ENCODE measurements at places on chromosomes 4 and X.
A peak's percentile ranks its signal among the peaks of the same experiment; 100 is the strongest.

DNA sequence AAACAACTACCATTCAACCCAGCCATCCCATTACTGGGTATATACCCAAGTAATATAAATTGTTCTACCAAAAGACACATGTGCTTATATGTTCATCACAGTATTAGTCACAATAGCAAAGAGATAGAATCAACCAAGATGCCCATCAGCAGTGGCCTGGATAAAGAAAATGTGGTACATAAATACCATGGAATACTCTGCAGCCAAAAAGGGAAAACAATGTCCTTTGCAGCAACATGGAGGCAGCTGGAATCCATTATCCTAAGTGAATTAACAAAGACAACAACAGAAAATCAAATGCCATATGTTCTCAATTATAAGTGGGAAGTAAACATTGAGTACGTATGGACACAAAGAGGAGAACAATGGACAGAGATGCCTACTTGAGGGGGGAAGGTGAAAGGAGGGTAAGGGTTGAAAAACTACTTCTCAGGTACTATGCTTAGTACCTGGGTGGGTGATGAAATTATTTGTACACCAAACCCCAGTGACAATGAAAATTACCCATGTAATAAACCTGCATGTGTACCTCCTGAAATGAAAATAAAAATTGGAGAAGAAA, 632.1 kb upstream of the AADAT start:
- no peak overlapping the region for H3K27ac ChIP-seq
- H3K36me3 ChIP-seq = no peaks in the 10 kb centered on the region
- H3K27me3 ChIP-seq = no peaks in the 10 kb centered on the region
- no peaks in the 10 kb centered on the region for H3K4me1 ChIP-seq

- H3K4me1 ChIP-seq = no peaks in the 10 kb centered on the region
- H3K4me3 ChIP-seq = no peak overlapping the region
- no peaks in the 10 kb centered on the region for H3K27me3 ChIP-seq
- H3K27ac ChIP-seq = no peak overlapping the region
- DNase-seq = no peak
Measured at GRCh38 chr4:92658318-92658717, 354.6 kb downstream of the GRID2 start.

DNA sequence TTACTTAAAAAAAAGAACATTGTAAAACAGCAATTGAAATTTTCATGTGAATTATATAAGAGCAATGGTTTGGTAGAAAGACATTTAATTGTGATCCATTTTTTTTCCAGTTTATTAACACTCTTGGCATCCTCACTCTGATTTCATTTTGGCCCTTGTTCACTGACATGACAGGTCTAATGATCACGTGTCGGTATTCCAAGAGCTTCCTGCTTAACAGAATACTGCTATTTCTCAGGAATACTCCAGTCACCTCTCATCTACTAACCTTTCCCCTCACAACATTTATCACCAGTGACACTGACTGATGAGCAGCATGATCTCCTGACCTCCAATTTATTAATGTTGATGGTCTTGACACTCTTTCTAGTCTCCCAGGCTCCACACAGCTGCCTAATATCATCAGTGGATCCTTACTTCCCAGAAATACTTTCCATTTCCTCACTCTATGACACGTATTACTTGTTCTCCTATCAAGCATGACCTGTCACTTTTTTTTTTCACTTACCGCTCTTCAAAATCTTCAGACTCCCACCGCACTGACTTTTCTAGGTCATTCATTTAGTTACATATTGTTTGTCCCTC, 847.8 kb upstream of the SLIT2 start:
- no peak overlapping the region for H3K27ac ChIP-seq
- no peak overlapping the region for H3K4me3 ChIP-seq
- DNase-seq = no peak
- no peaks in the 10 kb centered on the region for H3K36me3 ChIP-seq

- no peak for DNase-seq
- H3K4me1 ChIP-seq = peaks cover 8% of the 10 kb centered on the region
- H3K4me3 ChIP-seq = no peak overlapping the region
- H3K36me3 ChIP-seq = no peaks in the 10 kb centered on the region
Measured at GRCh38 chr4:38386005-38386551, 277.9 kb upstream of the KLF3 start.

DNA sequence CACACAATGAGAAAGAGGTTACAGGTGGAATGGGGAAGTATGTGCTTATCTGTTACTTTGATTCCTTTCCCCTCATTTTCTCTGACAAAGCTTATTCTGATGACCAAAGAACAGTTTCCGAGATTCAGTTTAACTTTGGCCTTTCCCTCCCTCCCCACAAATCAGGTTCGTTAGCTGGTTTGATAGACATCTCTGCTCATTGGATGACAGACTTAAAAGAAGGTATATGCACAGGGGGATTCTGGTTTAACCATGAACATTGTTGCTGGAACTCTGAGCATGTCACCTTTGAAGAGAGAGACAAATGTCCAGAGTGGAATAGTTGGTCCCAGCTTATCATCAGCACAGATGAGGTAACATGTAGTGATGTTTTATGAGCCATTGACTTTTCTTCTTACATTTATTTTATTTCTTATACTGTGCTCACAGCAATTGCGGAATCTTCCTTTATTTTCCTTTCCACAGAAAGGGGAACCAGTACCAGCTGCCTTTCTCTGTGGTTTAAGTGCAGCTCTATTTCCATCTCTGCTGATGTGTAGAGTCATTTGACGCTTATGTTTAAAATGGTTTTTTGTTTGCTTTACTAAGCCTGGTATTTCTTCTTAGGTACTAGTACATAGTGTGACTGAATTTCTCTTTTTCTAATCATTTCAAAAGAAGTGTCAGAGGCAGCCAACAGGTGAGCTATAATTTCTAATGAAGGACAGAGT, 125.0 kb downstream of the AKAP4 start:
- no peak overlapping the region for H3K27ac ChIP-seq
- no peaks in the 10 kb centered on the region for H3K36me3 ChIP-seq
- no peaks in the 10 kb centered on the region for H3K4me1 ChIP-seq
- no peaks in the 10 kb centered on the region for H3K27me3 ChIP-seq
- no peak overlapping the region for H3K4me3 ChIP-seq
- no peak for DNase-seq

DNA sequence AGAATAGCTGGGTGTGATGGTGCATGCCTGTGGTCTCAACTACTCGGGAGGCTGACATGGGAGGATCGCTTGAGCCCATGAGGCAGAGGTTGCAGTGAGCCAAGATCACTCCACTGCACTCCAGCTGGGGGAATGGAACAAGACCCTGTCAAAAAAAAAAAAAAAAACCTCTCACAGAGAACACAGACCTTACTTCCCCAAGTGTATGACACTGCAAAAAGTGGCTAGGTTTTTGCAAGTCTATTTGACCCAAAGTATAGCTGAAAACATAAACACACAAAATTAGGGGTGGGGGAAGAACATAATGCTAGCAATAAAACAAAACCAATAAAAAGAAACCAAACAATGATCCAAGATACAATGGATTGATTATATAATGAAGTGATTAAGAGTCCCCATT, 6.7 kb downstream of the LAMP2 start:
- no peak for DNase-seq
- H3K27ac ChIP-seq = no peak overlapping the region
- no peaks in the 10 kb centered on the region for H3K27me3 ChIP-seq

- no peaks in the 10 kb centered on the region for H3K4me1 ChIP-seq
- H3K27ac ChIP-seq = no peak overlapping the region
- no peaks in the 10 kb centered on the region for H3K27me3 ChIP-seq
- no peak for DNase-seq
Measured at GRCh38 chr4:68183417-68183816, 53.7 kb upstream of the TMPRSS11F start.

- H3K36me3 ChIP-seq = no peaks in the 10 kb centered on the region
- H3K4me1 ChIP-seq = no peaks in the 10 kb centered on the region
- H3K4me3 ChIP-seq = no peak overlapping the region
- H3K27ac ChIP-seq = no peak overlapping the region
- DNase-seq = no peak
Measured at GRCh38 chr4:65050786-65051185, 619.5 kb downstream of the EPHA5 start.

DNA sequence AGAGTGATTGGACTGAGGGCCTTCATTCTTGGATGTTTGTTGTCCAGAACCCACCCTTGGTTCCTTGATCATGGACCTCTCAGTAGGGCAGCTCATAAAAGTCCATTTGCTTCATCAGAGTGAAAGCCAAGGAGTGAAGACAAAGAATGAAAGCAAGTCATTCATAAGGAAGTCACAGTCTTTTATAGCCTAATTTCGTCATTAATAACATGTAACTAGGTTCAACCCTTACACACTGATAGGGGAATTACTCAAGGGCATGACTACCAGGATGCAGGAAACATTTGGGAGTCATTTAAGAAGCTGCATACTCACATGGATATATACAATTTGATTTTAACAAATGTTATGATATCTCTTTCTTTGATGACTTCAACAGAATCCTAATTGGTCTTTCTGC, 95.2 kb downstream of the RPA4 start:
- H3K36me3 ChIP-seq = no peaks in the 10 kb centered on the region
- H3K27ac ChIP-seq = no peak overlapping the region
- H3K4me3 ChIP-seq = no peak overlapping the region
- H3K27me3 ChIP-seq = no peaks in the 10 kb centered on the region

DNA sequence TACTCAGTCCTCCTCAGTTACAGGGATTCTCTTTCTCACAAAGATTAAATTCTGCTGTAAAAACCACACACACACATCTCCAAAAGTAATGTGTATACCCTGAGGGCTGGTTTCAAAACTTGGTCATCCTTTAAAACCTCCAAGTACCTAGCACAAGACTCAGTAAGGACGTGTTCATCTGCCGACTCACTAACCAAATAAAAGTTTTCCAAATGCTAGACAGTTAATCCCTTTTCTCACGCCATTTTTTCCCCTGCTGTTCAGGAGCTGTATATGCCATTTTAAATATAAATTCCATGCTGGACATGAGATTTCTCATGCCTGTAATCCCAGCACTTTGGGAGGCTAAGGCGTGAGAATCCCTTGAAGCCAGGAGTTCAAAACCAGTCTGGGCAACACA, 3.9 kb upstream of the SAT1 start:
- no peak overlapping the region for H3K27ac ChIP-seq
- no peaks in the 10 kb centered on the region for H3K27me3 ChIP-seq
- no peaks in the 10 kb centered on the region for H3K36me3 ChIP-seq

DNA sequence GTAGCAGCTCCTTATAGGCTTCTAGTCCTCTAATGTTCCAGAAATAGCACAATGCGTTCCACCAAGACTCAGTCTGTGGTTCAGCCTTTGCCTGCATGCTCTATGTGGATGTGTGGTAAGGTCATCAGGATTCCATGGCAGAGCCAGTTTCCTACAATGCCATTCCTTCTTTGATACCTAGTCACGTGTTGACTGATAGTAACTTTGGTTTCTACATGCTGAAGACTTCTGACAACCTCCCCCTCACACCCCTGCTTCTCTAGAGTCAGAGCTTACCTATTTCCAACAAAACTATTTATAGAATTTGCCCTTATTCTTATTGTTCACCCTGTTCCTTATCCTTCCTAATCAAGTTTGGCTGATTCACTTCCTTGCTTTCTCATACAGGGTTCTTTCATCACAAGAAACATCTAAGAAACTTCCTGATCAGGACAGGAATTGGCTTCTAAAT, 81.1 kb downstream of the CT47B1 start:
- H3K4me3 ChIP-seq = no peak overlapping the region
- no peak for DNase-seq
- no peaks in the 10 kb centered on the region for H3K36me3 ChIP-seq
- no peak overlapping the region for H3K27ac ChIP-seq
- H3K4me1 ChIP-seq = no peaks in the 10 kb centered on the region

- H3K27me3 ChIP-seq = no peaks in the 10 kb centered on the region
- no peaks in the 10 kb centered on the region for H3K4me1 ChIP-seq
- no peak for DNase-seq
- H3K27ac ChIP-seq = no peak overlapping the region
Measured at GRCh38 chr4:100876546-100876945, 358.7 kb upstream of the EMCN start.

DNA sequence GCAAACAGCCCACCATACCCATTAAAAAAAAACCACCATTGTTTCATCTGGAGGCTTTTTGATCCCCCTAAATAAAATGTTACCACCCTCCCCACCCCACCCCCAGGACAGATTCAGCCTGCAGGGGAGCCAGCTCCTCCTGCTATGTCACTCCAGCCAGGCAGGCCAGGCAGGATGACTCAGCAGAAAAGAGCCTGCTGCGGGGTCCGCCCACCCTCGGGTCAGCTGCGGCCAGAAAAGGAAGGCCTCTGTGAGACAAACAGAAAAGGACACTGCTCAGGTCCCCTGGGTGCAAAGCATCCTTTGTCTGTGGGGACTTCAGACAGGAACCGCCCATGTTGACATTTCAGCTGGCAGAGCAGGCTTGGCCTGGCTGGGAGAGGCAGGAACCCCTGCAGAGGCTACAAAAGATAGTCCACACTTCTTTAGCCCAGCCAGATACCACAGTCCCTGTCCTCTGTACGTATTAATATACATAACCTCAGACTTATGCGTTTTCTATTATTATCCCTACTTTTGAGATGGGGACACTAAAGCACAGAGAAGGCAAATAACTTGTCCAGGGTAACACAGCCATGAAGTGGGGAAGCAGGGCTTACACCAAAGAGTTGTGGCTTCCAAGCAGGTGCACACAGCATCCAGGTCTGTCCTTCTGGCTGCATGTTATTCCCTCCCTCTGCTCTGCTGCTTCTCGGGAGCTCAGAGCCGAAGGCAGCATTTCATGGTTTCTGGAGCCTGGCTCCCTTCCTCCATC, 147.7 kb downstream of the CPEB2 start:
- no peak overlapping the region for H3K4me3 ChIP-seq
- H3K27me3 ChIP-seq = no peaks in the 10 kb centered on the region
- no peak overlapping the region for H3K27ac ChIP-seq
- peak; percentile 50 for DNase-seq
- no peaks in the 10 kb centered on the region for H3K4me1 ChIP-seq

- H3K4me3 ChIP-seq = no peak overlapping the region
- no peaks in the 10 kb centered on the region for H3K36me3 ChIP-seq
- H3K4me1 ChIP-seq = no peaks in the 10 kb centered on the region
- no peak overlapping the region for H3K27ac ChIP-seq
- no peak for DNase-seq
Measured at GRCh38 chr4:71052716-71053115, 59.3 kb downstream of the DCK start.

DNA sequence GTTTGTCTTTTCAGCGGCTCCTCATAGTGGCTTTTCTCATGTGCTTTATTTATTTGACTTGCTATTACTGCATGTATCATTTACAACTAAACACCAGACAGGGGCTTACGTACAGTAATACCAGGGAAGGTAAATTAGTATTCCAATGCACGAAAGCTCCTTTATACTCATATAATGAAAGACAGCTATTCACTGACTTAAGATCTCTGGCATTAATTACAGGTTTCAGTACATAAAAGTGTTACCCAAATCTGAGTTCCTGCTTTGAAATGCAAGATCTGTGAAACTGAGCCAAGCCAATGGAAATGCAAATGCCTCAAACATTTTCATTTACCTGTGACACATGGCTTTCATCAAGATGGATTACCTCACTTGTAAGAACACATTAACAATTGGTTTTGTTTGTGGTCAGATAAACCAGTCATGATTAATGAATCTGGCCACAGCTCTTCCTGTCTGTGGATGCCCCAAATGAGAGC, 107.2 kb downstream of the ANAPC4 start:
- DNase-seq = no peak
- H3K36me3 ChIP-seq = no peaks in the 10 kb centered on the region
- H3K27me3 ChIP-seq = no peaks in the 10 kb centered on the region

Measured in colonic mucosa (tissue), 4 donors.